ENCODE measurements at places on chromosomes 12 and 14.

DNA sequence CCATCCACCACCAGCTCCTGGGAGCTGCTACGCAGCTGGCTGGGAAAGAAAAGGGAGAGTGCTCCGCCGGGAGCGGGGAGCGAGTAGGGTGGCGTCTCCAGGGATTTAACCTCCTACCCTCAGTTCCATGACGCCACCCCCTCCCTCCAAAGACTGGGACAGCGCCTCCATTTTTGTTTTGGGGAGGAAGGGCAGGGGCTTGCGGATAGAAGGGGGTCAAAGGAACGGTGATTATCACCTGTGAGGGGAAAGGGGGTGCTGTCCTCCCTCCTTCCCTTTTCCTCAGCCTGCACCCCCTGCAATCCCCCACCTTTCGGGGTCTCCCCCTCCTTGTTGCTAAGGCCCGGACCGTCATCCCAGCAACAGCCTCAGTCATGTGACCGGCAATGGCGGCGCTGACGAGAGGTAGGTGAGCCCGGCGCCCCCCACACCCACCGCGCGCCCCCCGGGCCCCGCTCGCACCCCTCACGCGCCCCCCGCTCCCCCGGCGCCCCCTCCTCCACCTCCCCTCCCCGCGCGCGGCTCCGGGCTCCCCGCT is at the start of gene DTX3:
Gene DTX3 (plus strand): TSS at position 371 of the 538 bp plus-strand sequence. CDS start 1,694 bp downstream, outside the sequence.
- ATAC-seq: peak; percentile 84

GRCh38 chr12:119989361-119989730 is 310 bp downstream of the BICDL1 start:
- ATAC-seq: peak; percentile 58

DNA sequence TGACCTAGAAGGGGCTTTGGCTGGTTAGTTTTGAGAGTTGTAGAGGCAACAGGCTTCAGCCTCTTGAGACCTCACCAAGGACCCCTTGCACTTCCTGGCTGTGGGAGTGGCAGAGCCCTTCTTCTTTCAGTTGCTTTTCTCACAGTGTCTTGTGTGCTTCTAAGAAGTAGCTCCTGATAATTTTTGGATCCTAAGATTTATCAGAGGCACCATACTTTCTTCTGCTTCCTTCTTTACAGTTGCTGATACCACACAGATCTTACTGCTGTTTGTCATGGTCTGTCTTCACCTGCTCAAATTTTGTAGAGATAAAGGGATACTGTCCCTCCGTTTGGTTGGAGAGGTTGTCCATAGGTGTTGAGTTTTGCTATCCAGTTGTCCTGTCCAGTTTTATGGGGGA is 33.8 kb downstream of the VRK1 start:
- ATAC-seq: no peak

DNA sequence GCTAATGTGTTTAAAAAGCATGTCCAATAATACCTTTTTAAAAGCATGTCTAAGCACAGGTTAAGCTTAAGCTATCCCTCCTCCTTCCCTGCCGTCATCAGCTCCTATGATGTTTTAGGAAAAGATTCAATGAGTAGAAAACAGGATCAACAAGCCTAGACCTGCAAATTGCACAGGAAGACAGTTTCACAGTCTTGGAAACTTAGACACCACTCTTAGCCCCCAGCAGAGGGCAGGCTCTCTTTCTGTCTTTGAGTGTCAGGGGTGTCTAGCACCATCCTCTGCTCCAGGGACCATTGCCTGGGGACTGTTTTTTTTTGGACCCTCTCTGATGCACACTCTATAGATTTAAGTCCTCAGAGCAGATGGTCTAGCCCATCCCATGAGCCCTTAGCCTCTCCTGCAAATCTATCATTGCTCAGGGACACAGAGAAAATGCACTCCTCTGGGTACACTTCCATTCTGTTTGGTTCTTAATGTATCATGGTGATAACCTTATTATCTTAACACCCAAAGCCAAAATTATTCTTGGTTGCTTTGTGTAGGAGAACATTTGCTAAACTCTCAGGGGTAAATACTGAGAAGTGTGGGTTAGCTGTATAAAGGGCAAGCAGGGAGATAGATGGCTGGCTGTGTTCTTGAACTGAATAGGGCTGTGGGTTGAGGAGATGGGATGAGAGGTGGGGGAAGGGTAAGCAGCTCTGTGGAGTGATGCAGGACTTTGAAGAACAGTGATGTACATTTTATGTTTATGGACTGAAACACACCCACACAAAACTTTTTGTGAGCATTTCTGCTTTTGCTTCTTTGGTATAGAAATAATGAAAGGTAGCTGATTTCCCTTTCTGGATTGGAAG is 259.9 kb upstream of the DDHD1 start:
- peak; percentile 74 for ATAC-seq

DNA sequence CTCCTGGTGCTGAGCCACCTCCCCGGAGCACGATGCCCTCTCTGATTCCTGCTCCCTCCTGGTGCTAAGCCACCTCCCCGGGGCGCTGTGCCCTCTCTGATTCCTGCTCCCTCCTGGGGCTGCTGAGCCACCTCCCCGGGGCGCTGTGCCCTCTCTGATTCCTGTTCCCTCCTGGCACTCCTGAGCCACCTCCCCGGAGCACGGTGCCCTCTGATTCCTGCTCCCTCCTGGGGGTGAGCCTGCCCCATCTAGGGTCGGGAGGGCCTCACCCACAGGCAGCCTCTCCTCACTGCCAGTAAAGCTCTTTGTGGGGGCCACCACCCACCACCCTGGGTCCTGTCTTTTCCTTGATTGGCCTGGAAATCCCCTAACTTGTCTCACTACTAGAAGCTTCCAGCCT is 327.6 kb upstream of the SFSWAP start:
- no peak for ATAC-seq

DNA sequence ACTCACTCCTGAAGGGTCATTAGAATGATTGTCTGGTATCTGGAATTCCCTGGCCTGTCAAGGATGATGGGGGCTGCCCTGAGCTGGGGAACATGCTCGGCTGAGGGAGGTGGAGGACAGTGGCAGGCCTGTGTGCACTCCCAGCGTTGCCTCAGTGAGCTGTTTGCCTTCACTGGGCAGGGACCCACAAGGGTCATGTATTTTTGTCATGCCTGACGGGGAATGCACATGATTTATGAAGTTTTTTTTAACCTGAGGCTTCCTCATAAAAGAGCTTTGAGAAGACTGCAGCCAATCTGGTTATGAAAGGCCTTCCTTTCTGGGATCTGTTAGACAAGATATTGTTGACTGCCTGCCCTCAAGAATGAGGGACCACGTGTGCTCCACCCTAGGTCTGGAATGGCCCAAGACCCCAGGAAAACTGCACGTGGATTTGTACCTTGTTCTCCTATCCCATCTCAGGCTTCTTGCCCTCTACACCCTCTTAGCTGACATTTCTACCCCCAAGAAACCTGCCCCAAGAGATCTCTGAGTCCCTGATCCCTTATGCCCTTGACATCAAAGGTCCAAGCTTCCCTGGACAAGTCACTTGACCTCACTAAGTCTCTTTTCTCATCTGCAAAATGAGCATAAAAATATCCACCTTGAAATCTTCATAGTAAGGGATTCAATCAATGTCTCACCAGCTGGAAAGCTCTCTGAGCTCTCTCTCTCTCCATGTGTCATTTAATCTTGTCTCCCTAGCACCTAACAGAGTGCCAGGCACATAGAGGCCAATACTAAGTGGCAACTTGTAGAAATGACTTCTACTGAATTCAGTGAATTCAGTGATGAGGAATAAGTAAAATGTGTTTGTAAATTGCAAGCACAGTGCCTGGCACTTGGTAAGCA is 24.5 kb upstream of the COL2A1 start:
- peak; percentile 72 for ATAC-seq

DNA sequence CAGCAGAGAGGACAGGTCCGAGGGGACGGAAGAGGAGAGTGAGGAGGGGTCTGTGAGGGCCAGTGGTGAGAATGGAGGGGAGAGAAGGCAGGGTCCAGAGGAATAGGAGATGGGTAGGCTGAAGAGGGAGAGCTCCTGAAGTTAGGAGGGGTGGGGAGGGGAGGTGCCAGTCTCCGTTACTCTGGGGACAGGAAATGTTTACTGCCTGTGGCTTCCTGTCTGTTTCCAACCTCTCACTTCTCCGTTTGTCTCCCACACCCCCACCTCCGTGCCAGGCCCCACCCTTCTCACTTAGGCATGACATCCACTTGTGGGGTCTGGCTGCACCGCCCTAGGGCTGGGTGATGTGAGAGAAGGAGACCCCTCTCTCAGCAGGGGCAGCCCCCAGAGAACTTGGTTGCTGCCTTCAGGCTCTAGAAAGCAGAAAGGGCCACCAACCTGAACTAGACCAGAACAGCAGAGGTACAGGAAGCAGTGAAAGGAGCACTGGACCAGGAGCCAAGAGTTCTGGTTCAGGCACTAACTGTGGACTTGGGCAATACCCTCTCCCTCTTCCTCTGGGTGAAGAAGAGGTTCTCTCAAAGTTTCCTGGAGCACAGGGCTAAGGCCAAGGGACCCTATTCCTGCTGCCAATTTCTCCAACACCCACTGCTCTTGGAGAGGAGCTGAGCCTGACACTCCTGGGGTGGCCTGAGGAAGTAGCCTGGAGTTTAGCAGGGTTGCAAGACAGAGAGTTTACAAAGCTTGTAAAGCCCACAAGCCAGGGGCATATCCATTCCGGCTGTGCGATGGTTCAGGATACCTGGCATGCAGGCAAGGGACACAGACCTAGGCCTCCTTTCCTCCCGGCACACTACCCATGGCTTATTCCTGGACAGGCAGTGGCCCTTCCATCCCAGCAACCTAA is 5.5 kb downstream of the ITGA5 start:
- ATAC-seq: no peak

- ATAC-seq: no peak
Observed at GRCh38 chr12:7610006-7610405, 55.7 kb downstream of the APOBEC1 start.

- peak; percentile 88 for ATAC-seq
Observed at GRCh38 chr12:50057000-50057841, at the start of gene ASIC1. TSS of gene ASIC1 (plus strand) at chr12:50057596. CDS start at chr12:50058767, 1,171 bp downstream.

- no peak for ATAC-seq
Observed at GRCh38 chr14:22773162-22774010, 6.9 kb downstream of the OXA1L start.

DNA sequence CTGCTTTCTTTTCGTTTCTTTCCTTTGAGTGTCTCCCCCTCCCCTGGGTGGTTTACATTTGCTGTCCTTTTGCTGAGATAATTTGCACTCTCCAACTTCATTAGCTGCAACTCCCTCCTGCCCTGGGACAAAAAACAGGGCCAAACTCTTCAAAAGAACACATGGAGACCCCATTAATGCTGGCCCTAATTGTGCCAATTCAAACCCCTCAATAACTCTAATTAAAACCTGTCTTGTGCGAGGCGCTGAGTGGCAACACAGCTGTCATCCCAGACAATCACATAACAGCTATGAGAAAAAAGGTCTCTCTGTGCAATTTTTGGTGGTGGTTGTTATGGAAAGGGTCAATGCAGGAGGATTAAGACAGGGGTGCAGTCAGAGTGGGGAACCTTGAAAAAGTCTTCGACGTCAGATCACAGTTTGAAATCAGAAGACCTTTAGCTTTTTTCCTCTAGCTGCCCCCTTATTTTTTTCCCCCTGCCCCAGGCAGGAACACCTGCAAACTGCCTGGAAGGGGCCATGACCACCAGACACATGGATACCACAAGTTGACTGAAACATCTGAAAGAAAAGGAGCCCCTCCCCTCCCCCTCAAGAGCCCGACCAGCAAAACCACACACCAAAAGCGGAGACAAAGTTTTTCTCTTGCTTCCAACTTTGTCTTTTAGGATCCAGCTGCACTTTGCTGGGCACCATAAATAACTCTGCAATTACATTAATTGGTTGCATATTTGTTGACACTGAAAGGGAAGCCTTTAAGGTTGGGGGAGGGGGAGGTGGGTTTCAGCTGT is 26.5 kb upstream of the SMOC1 start:
- ATAC-seq: no peak

- no peak for ATAC-seq
Observed at GRCh38 chr12:58939399-58940100, 19.2 kb upstream of the LRIG3 start.

- no peak for ATAC-seq
Observed at GRCh38 chr12:10386857-10387256, 3.0 kb downstream of the KLRK1 start.

DNA sequence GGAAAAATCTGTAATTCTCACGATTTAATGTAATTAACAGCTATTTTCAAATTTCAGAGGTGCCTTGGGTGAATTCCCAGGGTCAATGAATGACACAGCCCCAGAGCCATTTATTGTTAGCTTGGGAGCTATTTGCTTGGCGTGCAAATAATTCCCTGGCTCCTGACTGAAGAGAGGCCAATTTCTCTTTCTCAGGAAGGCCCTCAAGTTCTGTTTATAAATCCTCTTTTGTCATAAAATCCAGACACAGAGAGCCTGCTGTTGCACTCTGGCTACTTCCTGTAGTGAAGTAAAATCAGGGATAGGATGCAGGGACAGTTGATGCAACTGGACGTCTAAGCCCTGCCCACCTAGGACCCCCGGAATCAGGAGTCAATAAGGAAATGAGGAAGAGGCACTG is 154.3 kb downstream of the TMX1 start:
- ATAC-seq: no peak

DNA sequence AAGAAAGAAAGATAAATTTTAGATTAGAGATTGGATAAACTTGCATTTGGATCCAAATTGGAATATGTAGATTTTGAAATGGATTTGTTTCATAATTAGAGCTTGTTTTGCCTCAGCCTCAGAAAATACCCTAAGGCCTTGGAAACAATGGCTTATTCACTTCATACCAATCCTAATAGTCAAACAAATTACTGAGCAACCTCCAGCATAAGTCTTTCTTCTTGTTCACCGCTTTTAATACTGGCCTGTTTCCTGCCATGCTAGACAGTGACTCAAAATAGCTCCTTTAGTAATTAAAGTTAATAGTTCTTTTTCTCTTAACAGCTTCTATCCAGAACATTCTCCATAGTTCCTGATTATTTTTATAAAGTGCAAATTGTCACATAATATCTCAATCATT is 110.9 kb upstream of the DNM1L start:
- no peak for ATAC-seq

- ATAC-seq: no peak
Observed at GRCh38 chr14:99513183-99513694, 32.0 kb downstream of the CCNK start.

- ATAC-seq: no peak
Observed at GRCh38 chr12:110948041-110948440, 27.7 kb upstream of the MYL2 start.

- no peak for ATAC-seq
Observed at GRCh38 chr14:51096870-51097269, 2.0 kb upstream of the TRIM9 start.

DNA sequence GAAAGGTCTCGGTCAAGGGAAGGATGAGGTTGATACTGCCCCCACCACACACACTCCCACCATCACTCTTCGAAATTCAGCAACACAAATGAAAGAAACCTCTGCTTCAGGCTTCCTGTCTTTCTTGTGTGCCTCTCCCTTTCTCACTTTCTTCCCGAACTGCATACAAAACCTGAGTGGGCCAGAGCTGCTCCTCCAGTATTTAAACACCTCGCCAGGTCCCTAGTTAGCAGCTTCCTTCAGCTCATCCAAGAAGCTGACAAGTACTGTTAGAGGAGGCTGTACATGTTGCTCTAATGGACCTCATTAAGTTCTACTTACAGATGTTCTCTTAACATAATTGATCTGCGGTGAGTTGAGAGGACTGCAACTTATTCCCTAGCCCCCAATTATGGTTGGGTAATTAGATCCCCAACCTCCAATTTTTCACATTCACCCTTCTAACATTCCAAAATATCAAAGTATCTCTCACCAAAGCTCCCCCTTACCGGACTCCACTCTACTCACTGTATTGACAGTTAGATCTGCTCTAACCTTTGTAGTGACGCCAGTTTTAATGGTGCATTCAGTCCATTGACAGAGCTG is 4.1 kb upstream of the LMO3 start:
- no peak for ATAC-seq

GRCh38 chr12:126095748-126096510 is 1030.7 kb downstream of the AACS start:
- ATAC-seq: no peak

Measured in motor neuron (in vitro differentiated cells).